Muscle of arm (tissue), 14 donors: ENCODE measurements at places on chromosomes 11 and 22.
A peak's percentile ranks its signal among the peaks of the same experiment; 100 is the strongest.

- DNase-seq, result no peak
Measured at GRCh38 chr11:133547808-133548494, 15.7 kb upstream of the OPCML start.

DNA sequence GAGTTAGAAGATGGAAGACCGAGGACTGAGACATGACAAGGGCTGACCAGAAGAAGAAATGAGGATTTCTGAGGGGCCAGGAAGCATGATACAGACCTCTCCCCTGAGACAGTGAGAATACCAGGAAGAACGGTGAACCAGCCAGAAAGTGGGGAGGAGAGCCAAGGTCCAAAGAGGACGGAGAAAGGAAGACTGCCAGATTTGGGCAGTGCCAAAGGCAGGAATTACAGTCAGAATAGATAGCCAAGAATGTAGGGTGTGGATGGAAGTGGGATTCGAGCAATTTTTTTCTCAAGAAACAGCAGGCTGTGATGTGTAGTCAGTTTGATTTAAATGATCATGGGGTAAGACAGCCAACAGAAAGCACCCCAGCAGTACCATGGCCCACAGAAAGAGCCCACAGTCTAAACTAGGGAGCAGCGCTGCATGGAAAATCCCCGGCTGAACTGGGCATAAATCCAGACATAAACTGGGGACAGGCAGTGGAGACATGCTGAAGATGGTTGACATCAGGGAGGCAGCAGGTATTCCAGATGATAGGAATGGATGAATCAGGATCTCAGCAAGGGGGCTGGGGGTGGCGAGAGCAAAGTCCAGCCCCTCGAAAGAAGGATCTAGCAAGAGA, 67.3 kb upstream of the BARX2 start:
- no peak for DNase-seq

DNA sequence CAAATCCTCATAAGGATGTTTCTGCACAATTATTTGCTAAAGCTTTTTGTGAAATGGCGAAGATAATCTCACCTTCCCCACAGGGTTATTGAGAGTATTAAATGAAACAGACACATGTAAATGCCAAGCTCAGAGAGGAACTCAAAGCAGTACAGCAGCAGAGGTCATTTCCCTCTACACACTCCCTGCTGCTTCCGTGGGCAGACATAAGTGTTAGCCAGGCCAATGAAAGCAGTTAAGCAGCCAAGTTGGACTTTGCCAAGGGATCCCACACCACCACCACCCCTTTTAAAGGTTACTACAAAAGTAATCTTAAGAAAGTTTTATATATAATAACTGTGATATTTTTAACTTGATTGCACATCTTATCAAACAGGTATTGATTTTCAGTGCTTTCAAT, 4.0 kb upstream of the FAM111A start:
- DNase-seq, result no peak

DNA sequence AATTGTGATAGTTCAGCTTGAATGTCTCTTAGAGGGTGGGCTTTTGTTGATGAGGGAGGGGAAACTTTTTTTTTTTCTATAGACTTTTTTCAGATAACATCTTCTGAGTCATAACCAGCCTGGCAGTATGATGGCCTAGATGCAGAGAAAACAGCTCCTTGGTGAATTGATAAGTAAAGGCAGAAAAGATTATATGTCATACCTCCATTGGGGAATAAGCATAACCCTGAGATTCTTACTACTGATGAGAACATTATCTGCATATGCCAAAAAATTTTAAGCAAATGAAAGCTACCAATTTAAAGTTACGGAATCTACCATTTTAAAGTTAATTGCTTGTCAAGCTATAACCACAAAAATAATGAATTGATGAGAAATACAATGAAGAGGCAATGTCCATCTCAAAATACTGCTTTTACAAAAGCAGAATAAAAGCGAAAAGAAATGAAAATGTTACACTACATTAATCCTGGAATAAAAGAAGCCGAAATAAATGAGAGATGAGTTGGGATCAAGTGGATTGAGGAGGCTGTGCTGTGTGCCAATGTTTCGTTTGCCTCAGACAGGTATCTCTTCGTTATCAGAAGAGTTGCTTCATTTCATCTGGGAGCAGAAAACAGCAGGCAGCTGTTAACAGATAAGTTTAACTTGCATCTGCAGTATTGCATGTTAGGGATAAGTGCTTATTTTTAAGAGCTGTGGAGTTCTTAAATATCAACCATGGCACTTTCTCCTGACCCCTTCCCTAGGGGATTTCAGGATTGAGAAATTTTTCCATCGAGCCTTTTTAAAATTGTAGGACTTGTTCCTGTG, 3.9 kb downstream of the MALAT1 start:
- DNase-seq, result no peak

DNA sequence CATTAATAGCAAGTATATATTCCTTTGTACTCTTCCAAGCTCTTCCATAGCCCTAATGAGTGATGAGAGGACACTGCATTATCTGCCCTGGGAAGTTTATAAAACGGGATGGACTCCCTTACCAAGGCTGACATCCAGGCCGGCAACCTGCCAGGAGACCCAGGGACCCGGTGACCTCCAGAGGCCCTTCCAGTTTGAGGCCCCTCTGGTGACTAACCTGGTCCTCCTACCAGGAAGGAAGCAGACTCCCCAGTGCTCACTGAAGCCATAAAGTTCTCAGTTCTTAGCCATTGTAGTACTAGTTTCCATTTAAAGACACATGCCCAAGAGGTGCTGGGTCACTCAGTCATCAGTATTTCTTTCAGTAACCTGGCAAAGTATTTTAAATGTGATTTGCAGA, 345.4 kb downstream of the TENM4 start:
- no peak for DNase-seq

GRCh38 chr11:98710986-98711385, 309.8 kb upstream of the CNTN5 start:
- peak; percentile 45 for DNase-seq

- peak; percentile 85 for DNase-seq
Measured at GRCh38 chr22:32622004-32622743, 147.6 kb downstream of the FBXO7 start.
